NCI-H446 (cell line): ENCODE measurements at places on chromosomes 1 and 21.

DNA sequence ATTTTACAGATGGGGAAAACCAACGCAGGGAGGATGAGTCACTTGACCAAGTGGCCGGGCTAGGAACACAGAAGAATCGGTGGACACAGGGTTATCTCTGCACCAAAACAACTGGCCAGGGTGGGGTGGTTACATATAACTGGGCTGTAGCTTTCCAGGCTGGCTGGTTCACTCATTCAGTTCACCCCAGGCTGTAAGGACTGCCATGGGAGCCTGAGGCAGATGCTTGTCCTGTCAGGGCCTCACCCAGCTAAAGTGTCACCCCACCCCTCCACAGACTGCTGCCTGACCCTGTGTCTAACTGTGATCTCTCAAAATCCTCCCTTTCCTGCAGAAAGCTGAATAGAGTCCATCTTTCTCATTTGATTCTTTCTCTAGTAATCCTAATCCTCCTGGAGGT, 387.3 kb downstream of the RYR2 start:
- no peak for DNase-seq

GRCh38 chr1:226029093-226029496, 30.0 kb upstream of the SDE2 start:
- DNase-seq: no peak

- no peak for DNase-seq
These were observed 708 bp downstream of the PRDM2 start for GRCh38 chr1:13700521-13701270.

GRCh38 chr1:19113697-19114092, 96.4 kb downstream of the UBR4 start:
- DNase-seq: peak; percentile 17

DNA sequence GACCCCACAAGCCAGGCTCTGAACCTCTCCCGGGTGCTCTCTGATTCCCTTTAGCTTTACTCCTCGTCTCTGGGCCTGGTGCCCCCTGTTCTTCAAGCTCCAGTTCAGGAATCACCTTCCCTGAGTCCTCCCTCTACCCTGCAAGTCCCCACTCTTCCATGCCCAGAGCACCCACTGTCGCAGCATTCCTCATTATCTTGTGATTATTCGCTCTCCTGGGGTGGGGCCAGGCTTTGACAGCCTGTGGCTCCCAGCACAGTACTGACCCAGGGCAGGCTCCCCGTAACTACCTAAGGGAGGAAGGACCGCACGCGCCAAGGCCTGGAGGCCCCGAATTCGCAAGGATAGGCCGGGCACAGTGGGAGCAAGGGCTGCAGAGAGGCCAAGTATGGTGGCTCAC, 734 bp upstream of the C1orf210 start:
- no peak for DNase-seq

GRCh38 chr21:14548779-14549178, 2.7 kb upstream of the SAMSN1 start:
- no peak for DNase-seq

GRCh38 chr21:41446586-41446985, 20.5 kb downstream of the MX1 start:
- no peak for DNase-seq

- DNase-seq: no peak
These were observed 19.3 kb downstream of the ACTL8 start for GRCh38 chr1:17774452-17774851.

DNA sequence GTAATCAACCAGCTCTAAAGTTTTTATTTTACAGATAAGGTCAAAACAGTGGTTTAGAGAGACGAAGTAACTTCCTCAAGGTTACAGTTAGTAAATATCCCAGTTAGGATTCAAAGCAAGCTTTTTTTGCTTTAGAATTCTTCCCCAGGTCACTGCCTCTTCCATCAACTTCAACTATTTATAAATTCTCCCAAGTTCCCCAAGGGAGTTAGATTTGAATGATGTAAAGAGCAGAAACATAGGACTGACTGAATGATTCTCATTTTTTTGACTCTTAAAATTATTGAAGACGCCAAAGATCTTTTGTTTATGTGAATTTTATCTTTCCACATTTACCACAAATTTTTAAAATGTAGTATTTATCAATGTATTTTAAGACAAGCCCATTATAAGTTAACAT, 4.1 kb downstream of the POGZ start:
- DNase-seq: no peak

DNA sequence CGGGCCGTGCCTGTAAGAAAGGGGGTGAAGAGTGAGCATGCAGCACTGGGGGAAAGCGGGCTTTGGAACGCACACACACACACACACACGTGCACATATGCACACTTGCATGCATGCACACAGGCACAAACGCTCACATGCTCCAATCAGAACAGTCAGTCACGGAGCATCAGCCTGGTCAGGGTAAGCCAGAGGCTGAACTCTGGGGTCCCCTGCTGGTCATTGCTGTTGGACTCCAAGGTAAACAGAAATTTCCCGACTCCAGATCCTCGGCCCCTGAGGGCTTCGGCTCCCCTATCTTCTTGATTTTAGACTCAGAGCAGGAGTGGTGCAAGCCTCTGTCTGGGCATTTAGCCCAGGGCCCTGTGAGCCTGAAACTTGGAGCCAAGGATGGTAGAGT, 54.2 kb downstream of the SYT2 start:
- DNase-seq: no peak

DNA sequence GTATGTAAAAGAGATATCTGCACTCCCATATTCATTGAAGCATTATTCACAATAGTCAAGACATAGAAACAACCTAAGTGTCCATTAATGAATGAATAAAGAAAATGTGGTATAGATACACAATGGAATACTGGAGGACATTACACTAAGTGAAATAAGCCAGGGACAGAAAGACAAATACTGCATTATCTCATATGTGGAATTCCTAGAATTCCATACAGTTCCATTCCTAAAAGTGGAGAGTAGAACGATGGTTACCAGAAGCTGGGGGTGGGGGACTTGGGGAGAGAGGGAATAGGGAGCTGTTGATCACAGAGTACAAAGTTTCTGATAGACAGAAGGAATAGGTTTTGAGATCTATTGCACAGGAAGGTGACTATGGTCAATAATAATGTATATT, 7.4 kb downstream of the TMED5 start:
- no peak for DNase-seq

DNA sequence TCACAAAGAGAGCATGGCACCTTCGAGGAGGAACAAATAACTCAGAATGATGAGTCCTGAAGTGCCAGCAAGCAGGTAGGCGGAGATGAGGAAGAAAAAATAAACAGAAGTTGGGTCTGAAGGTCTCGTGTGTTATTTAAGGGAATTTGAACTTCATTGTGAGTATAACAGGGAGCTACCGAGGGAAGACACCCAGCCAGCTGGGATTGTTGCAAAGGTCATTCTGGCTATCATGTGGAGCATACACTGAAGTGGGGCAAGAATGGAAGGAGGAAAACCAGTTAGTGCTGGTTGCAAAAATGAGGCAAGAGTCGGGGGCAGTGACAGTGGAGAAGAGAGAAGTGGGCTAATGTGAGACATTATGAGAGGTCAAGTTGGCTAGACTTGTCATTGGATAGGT, 53.6 kb upstream of the RAP1A start:
- DNase-seq: no peak

GRCh38 chr1:65001231-65001792, 35.0 kb upstream of the JAK1 start:
- no peak for DNase-seq

GRCh38 chr21:41425954-41426675, at the start of gene MX1:
MX1 (plus strand) TSS chr21:41426239; CDS start chr21:41432071, 5,832 bp downstream.
- no peak for DNase-seq

- DNase-seq: no peak
These were observed 31.5 kb downstream of the LDLRAD1 start for GRCh38 chr1:53986458-53986857.

DNA sequence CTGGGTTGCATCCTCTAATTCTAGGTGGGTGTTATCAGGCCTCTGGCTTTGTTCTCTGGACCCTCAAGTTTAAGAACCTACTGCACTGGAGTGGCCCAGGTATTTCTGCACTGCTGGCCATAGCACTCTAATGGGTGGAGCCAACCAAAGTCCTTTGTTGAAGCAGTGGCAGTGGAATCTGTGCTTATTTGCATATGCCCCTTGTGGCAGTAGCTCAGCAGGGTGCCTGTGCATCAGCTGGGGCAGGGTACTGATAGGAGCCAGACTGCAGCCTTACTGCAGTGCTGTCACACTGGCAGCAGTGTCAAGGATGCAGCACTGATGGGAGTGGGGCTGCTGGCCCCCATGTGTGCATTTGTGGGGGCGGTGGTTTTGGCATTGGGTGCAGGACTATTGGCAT, 660.6 kb downstream of the LRRIQ3 start:
- DNase-seq: no peak

- no peak for DNase-seq
These were observed 95.7 kb upstream of the GCLM start for GRCh38 chr1:94004924-94005323.

DNA sequence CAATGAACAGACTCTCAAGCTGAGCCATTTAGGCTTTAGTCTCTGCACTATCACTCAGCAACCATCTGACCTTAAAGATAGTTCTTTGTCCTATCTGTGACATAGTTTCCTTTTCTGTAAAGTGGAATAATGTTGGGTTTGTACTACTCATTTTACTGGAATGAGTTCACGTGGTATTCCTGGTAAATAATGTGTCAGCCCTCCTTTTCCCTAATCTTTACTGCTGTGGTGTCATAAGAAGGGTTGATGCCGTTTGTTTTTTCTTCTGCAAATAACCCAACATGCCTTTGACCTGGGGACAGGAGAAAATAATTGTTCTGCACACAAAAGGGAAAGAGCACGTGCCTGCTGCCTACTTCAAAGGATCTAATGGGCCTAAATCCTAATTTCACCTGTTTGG, 297.8 kb downstream of the BRINP3 start:
- no peak for DNase-seq

DNA sequence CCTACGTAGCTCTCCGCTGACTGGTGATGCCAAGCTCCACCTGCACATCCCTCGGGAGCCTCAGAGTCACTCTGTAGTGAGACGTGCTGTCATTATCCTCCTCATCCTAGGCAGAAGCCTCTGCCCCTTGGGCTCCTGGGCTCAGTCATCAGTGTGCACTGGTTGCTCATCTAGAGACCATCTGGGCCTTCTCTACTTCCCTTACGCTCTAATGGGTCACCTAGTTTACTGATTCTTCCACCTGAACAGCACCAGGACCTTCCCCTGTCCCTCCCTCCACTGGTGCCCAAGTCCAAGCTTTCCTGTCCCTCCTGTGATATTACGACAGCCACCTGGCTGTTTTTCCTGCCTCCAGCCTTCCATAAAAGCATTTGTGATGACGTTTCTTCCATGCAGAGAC, 136.1 kb upstream of the ERRFI1 start:
- no peak for DNase-seq

DNA sequence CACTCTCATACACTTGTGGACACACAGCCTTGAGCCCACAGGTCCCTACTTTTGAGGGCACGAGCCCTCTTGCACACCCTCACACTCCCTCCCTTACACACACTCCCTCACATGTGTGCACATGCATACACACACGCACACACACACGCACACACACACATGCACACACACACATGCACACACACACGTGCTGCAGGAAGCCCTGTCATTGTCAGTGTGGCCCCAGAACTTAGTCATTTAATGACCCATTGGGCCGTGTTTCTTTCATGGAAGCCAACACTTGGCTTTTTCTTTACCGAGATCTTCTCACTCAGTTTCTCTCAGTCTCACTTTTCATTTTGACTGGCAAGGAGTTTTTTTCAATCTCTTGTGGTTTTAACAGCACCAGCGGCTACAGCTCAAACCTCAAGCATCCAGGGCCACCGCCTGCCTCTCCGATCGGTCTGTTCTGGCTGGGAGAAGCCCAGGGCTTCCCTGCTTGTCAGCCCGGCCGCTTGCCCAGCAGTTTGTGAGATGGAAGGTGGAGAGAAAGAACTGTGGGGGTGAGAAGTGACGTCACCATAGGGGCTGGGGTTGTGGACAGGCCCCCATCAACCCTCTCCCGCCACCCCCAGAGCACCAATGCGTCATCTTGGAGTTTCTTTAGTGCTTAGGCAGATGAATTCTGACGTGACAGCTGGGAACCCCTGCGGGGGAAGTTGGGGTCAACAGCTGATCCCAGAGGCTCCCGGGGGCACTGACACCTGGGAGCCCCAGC, 15.8 kb upstream of the TNFRSF8 start:
- DNase-seq: no peak

DNA sequence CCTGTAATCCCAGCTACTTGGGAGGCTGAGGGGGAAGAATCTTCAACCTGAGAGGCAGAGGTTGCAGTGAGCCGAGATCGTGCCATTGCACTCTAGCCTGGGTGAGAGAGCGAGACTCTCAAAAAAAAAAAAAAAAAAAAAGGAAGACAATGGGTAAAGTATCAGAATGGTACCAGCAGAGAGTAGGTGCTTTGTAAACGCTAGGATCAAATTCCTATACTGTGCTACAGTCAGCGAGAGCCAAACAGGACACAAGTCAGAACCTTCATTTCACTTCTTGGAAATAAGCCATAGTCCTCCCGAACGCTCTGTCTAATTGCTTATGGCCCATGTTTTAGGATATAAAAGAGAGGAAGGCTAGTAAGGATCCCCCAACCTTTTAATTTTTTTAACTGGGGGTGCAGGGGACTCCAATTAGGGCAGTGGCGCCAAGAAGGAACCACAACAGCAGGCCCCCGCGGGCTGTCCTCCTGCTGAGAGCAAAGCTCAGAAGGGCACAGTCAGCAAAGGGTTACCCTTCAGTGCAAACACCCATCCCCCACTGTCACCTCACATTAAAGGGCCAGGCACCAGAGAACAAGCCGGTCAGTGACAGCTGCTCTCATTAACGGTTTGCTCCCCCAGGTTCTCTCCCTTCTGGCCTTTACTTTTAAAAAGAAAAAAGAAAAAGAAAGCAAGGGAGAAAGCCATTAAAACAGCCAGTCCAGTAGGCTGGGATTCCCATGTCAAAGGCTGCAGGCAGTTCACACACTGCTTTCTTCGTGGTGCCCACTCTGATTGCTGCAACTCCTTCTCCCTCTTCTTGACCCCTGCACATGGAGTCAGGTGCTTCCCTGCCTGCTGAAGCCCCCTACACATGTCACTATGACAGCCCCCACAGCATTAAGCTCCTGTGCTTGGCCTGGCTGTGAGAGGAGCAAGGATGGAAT, 69.4 kb downstream of the PLPP3 start:
- no peak for DNase-seq

DNA sequence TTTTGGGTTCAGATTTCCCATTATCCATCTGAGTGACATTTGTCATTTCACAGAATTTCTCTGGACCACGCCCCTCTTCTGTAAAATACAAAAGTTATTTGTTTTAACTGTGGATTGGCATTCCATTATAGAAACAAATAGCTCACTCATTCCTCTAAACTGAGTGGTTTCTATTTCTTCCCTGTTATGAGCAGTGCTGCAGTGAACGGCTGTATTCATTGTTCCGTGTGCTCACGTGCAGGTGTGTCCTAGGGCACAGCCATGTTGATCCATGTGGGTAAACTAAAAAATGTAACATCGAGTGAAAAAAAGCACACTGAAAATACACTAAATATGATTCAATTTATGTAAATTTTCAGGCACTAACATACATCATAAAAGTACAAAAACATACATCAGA, 27.0 kb upstream of the IL12RB2 start:
- no peak for DNase-seq
